HuH-7 (cell line): ENCODE measurements at places on chromosomes 11 and 22.

GRCh38 chr22:32558681-32559355 is 84.2 kb downstream of the FBXO7 start:
- DNase-seq: no peak

DNA sequence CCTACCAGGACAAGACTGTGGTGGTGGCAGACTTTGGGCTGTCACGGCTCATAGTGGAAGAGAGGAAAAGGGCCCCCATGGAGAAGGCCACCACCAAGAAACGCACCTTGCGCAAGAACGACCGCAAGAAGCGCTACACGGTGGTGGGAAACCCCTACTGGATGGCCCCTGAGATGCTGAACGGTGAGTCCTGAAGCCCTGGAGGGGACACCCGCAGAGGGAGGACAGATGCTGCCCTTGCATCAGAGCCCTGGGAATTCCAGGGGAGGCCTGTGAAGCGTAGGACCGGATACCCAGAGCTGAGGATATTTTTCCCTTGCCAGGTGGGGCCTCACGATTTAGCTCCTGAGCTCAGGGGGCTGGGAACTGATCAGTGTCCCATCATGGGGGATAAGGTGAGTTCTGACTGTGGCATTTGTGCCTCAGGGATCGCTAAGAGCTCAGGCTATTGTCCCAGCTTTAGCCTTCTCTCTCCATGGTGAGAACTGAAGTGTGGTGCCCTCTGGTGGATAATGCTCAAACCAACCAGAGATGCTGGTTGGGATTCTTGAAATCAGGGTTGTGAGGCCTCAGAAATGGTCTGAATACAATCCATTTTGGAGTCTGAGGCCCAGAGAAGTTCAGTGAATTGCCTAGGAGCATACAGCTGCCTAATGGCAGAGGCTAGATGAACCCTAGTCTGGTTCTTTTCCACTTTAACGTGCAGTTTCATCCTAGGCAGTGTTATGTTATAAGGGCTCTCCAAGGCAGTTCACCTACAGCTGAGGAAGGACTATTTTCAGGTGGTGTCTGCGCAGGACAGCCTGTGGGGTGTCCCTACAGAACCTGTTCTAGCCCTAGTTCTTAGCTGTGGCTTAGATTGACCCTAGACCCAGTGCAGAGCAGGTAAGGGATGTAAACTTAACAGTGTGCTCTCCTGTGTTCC is 19.5 kb downstream of the PIK3IP1 start:
- peak; percentile 82 for DNase-seq

DNA sequence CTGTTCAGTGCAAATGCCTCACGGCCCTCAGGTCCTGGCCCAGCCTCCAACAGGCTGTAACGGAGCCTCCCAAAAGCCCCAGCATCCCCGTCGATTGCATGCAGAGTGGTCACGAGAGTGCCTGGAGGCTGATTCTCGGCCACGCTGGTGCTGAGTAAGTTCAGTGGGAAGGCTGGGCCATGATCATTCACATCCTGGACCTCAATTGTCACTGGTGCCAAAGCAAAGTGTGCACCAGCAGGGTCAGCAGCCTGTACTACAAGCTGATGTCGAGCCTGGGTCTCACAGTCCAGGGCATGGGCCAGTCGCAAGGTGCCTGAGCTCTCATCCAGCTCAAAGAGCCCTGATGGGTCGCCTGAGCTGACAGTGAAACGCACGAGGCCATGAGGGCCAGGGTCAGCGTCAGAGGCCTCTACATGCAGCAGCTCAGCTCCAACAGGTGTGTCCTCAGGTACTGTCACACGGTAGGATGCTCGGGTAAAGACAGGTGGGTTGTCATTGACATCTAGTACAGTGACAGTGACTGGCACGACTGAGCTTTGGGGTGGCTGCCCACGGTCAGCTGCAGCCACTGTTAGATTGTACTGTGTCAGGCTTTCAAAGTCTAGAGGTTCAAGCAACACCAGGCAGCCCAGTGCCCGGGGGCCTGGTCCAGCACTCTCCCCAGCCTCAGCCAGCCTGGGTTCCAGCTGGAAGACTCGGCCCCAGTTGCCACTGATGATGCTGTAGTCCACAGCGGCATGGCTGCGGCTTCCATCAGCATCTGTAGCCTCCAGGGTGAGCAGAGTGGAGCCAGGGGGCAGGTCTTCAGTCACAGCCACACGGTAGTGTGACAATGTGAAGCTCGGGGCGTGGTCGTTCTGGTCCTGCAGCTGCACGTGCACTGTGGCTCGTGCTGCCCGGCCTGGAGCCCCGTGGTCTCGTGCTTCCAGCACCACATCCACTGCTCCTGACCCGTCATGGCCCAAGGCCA is 4.5 kb upstream of the TPP1 start:
- DNase-seq: no peak

DNA sequence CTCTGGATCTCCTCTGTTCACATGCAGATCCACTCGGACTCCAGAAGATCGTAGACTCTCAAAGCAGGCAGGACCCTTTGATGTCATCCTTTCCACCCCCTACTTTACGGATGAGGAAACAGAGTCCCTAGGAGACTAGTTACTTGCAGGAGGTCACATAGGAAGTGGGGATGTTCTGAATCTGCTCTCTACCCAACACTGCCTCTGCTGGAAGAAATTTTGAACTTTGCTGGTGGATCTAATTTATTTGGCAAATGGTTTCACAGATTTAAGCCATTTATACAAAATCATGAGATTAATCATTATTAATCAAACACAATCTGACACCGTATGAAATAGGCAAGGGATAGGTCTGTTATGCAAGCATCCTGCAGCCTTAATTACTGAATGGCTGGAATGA is 55.0 kb upstream of the USP47 start:
- no peak for DNase-seq

GRCh38 chr11:61473370-61474012 is 35.1 kb upstream of the LRRC10B start:
- DNase-seq: no peak
